ENCODE measurements at places on chromosomes 1 and 21.
A peak's percentile ranks its signal among the peaks of the same experiment; 100 is the strongest.

GRCh38 chr1:5514527-5515183, 477.6 kb downstream of the NPHP4 start:
- DNase-seq = peak; percentile 20

GRCh38 chr1:56397409-56397808, 182.0 kb downstream of the PLPP3 start:
- DNase-seq = no peak

- no peak for DNase-seq
Measured at GRCh38 chr1:103058391-103058790, 49.9 kb downstream of the COL11A1 start.

DNA sequence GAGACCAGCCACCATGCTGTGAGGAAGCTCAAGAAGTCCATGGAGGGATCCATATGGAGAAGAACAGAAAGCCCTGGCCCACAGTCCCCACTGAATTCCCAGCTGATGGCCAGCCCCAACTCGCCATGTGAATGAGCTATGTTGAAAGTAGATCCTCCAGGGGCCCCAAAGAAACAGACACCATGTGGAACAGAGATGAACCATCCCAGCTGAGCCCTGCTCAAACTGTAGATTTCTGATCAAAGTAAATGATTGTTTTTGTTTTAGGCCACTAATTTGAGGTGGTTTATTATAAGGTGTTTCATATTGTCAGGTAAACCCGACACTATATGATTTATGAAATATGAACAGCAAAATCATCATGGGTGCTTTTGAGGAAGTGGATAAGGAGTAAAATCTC, 32.8 kb downstream of the SYT2 start:
- DNase-seq = no peak

- DNase-seq = no peak
Measured at GRCh38 chr21:45498646-45499000, 43.6 kb downstream of the SLC19A1 start.

DNA sequence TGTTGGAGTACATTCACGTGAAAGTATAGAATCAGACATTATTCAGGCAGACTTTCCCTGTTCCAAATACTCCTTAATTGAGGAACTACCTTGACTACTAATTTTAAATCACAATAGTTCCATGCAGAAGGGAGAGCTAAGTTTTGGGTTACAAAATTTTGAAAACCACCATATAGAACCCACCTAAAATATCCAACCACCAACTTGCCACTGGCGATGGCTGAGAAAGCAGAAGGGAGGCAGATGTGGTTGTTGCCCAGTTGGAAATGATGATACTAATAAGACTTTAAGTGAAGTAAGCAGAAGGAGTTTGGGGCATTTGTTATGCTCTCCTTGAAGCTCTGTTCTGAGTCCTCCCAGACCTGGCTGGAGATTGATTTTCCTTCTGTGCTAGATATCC, 190.7 kb downstream of the HLX start:
- no peak for DNase-seq

DNA sequence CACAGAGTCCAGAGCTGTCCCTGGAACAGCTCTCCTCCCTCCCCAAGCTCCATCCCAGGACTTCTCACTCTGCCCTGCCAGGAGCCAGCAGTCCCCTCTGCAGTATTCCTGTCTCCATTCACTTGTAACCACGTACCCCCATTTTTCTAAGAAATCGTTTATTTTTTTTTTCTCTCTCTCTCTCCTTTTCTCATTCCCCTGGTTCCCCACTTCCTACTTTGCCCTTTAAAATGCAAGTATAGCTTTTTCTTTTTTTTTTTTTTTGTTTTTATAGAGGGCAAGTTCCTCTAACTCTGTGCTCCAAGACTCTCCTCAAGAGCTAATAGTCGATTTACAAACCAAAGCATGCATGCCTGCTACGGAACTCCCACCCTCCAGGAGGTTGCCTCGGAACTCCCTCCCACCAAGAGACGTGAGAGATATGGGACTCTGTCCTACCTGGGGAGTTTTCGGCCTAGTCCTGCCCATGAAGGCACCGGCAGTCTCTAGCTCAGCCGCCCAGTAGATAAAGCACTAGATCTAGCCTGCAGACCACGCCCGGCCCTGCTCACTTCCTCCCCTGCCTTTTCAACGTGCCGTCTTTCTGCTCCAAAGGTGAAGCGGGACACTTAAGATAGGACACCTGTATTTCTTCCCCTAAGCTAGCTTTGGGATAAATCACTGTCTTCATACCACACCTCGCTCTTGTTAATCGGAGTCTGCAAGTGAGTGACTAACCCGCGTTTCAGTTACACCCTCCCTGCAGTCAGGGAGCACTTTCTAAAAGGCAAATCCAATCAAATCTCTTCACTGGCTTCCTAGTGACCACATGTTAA, 27.7 kb downstream of the TNFRSF9 start:
- no peak for DNase-seq
